Activated CD4-positive, alpha-beta T cell treated with anti-CD3 and anti-CD28 coated beads, Interleukin-10, Interleukin-2, amounts not matched to agents 100 ng/mL and 50 ng/mL, durations not matched to agents 16 hours and 8 hours (primary cell): ENCODE measurements at places on chromosomes 2 and 18.

DNA sequence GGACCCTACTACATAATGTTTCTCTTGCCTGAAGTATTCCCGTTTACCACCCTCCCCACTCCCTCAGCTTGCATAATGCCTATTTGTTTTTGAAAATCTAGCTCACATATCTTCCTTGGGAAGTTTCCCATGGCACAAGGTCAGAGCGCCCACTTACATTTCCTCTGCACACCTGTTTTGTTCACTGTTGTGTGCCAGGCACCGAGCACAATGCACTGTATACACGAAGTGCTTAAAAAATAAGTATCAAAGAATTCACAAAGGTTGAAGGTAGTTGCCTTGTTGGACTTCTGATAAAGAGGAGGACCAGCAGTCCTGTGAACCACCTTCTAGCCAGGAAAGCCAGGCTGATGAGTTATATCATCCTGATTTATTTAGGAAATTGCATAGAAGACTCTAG, 16.8 kb upstream of the RHOB start:
- DNase-seq = no peak

DNA sequence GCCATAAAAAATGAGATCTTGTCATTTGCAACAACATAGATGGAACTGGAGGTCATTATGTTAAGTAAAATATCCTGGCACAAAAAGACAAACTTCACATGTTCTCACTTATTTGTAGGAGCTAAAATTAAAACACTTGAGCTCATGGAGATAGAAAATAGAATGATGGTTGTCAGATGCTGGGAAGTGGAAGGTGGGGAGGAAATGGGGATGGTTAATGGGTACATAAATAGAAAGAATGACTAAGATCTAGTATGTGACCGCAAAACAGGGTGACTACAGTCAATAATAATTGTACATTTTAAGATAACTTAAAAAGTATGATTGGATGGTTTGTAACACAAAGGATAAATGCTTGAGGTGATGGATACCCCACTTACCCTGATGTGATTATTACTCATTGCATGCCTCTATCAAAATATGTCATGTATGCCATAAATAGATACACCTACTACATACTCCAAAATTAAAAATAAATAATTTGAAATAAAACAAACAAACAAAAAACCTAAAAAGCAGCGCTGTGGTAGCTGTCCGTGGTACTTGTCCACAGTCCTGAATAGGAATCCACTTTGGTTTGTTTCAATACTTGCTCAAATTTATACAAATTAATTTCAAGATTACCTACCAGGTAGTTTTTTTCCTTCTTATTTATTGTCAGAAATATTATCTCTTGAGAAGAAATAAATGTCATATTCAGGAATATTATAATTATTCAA, 224.5 kb downstream of the DLGAP1 start:
- no peak for DNase-seq

- no peak for DNase-seq
Observed at GRCh38 chr2:48347712-48348111, 182.2 kb upstream of the STON1 start.

- DNase-seq = no peak
Observed at GRCh38 chr2:135586148-135586547, 54.9 kb downstream of the R3HDM1 start.

GRCh38 chr2:44218771-44219170, 50.1 kb downstream of the PPM1B start:
- DNase-seq = no peak

DNA sequence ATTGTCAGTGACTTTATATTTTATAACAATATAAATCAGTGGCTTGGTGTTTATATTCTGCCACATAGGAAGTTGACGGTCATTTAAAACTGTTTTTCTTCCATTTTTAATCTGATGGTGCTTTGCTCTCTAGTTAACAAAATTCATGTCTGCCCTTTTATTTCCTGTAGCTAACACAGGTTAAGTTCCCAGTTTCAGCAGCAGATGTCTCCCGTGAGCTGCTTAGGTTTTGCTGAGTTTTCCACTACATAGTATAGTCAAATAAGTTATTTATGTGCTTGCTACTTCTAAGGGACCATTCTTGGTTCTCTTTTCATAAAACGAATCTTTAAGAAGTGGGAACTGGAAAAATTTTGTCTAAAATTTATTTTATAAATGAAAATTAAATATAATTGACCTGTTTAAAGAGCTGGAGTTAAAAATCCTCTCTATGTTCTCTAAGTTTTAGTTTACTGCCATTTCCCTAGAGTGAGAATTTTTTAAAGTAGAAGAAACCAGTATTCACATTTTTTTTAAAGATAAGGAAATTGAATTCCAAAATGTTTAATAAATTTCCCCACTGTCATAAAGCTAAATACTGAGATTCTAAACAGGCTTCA, 20.6 kb downstream of the HTR2B start:
- DNase-seq = peak; percentile 61

DNA sequence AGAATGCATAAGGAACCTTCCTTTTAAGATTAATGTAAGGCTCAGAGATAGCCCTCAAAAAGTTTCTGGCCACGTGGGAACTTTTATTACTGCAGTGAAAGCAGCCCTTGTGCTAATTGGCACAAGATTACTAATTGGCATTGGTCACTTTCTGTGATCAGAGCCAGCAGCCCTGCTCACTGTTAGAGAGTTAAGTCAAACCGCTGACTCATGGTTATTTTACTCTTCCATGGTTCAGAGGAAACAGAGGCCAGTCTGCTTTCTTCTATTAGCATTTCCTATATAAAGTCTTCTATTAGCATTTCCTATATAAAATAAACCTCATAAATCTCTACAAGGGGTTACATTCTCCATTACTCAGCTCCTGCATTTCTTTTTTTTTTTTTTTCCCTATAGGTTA, 1.5 kb upstream of the SLC35G4 start:
- no peak for DNase-seq

DNA sequence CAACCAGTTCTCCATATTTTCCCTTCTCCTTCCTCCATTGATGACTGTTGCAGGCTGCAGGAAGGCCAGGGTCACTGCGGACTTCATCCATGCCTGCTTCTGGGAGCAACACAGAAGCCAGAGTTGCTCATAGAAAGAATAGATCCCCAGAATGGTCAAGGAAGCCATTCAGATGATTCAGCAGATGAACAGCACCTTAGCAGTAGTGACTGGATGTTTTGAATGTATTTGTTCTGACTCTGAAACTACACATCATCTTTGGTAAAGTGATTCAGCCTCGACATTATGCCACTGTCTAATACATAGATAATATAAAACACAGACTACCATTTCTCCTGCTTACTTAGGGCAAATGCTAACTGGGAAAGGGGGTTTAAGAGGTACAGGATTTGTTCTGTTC, 411.6 kb downstream of the RND3 start:
- no peak for DNase-seq

DNA sequence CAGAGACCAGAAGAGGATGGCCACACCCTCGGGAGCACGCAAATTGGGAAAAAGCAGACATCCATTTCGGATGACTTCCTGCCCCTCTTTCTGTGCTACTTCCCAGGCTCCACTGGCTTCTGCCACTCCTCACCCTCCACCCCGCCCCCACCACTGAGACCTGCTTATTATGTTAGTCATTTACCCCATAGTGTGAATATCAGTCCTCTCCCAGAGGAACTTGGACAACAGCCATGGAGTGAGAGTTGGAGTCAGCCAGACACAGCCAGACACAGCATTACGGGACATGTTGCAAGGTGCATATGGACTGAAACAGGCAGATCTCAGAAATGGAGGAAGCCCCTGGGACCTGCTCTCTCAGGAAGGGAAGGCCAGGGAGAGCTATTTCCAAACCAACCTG, 51.8 kb downstream of the CTIF start:
- no peak for DNase-seq

- no peak for DNase-seq
Observed at GRCh38 chr2:29039718-29040480, 34.4 kb downstream of the PCARE start.

DNA sequence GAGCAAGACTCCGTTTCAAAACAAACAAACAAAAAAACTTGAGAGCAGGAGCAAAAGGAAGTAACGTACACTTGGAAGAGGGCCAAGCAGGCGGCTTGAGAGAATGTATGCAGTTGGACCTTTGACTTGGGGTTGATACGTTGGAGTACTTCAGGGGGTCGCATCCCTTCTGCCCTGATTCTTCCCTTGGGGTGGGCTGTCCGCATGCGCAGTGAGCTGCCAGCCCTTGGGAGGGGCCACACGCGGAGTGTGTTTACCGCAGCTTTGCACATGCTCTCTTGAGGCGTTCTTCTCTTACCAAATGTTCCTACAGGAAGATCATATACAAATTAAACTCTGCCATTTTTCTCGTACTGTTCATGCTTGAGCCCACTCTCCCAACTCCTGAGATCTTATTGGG, 38.1 kb upstream of the SOCS6 start:
- DNase-seq = no peak

GRCh38 chr2:27653397-27653796, 10.0 kb downstream of the SUPT7L start:
- DNase-seq = no peak
